ENCODE measurements at places on chromosomes 5 and 9.

DNA sequence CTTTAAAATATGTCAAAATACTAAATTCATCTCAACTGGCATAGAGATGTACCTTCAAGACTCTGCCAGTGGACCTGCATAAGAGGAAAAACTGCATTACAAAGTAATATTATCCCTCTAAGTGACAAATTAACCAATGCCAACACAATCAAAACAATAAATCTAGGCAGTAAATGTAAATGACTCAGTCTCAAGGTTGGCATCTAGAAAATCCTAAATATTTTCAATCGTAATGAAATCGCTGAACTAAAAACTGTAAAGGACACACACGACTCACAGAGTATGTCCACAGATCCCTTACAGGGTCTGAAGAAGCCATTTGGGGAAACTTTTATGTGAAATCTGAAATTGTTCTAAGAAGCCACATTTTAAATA lies 31.2 kb downstream of the ERMP1 start:
- no peak for DNase-seq

- DNase-seq: peak; percentile 77
Observed at GRCh38 chr5:112921026-112921832, 798 bp downstream of the REEP5 start.

DNA sequence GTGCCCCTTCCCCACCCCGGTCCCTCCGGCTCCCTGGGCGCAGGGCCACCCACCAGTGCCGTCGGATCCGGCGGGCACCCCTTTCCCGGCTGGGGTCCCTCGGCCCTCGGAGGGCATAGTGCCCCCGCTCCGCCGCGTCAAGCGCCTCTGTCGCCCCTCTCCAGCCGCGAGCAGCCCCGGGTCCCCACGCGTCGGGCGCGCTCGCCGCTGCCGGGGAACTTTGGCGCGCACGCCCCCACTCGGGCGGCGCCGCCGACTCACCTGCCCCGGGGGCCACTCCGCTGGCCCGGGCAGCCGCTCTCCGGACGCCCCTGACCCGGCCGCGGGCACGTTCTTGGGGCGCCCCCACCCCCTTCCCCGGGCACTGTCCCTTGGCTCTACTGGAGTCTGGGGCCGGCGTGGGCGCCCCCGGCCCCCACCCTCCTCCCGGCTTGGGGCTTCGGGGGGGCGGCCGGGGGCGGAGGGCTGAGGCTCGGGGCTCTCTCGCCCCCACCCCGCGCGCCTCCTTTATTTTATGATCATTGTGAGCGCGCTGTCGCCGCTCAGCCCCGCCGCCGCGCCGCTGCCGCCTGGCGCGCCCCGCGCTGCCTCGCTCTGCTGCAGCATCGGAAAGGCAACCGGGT lies 1.1 kb upstream of the FAM78A start:
- DNase-seq: peak; percentile 31

GRCh38 chr9:38059233-38059936 lies 9.6 kb downstream of the SHB start:
- no peak for DNase-seq

DNA sequence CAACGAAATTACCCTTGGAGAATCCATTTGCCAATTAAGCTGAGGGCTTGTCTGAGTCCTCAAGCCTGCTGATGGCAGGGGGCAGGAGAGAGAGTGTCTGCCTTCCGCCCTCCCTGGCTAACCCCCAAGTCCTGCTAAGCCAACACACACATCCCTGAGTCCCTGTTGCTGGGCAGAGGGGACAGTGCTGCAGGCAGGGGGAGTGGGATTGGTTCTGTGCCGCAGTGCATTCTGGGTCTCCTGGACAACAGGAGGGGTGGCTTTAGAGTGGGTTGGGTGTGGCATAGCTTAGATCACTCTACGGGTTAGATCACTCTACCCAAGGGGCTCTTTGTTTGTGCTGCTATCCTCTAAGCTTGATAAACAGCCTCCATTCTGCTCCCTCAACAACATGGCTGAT lies 427.7 kb downstream of the CDK5RAP2 start:
- DNase-seq: no peak

DNA sequence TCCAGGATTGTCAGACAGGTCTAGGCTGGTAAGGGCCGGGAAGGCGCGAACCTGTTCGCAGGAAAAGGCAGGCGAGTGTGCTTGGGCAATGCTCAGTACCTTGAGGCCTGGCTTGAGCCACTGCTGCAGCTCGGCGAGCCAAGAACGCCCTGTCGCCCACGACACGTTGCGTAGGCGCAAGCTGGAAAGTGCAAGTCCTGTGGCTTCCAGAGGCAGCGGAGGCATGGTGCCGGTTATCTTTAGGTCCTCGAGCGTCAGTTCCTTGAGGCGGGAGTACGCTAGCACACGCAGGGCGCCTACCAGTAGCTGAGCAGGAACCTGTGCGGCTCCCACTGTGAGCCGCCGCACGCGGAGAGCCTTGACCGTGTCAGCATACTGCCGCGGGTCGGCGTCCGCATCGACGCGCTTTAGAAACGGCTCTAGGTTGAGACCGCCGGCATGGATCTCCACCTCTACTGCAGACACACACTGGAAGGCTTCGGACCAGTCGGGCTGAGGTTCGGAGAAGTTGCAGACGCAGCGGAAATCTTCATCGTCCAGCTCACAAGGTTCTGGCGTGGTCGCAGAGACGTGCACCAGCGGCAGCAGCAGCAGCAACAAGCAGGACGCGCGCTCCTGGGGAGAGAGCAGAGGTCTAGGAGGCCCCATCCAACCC lies 482 bp downstream of the CD14 start:
- DNase-seq: peak; percentile 37

GRCh38 chr9:34197756-34198711 lies 19.2 kb downstream of the UBAP1 start:
- DNase-seq: no peak

All from activated naive CD4-positive, alpha-beta T cell treated with anti-CD3 and anti-CD28 coated beads, Interleukin-2, amount 50 U/mL, for 72 hours (primary cell).